GM23248 (cell line): ENCODE measurements at places on chromosomes 12 and 14. TPM values are rescaled to one million over a fixed set of nuclear protein-coding genes. Genes with fewer than 3 reads are reported as not detected.

DNA sequence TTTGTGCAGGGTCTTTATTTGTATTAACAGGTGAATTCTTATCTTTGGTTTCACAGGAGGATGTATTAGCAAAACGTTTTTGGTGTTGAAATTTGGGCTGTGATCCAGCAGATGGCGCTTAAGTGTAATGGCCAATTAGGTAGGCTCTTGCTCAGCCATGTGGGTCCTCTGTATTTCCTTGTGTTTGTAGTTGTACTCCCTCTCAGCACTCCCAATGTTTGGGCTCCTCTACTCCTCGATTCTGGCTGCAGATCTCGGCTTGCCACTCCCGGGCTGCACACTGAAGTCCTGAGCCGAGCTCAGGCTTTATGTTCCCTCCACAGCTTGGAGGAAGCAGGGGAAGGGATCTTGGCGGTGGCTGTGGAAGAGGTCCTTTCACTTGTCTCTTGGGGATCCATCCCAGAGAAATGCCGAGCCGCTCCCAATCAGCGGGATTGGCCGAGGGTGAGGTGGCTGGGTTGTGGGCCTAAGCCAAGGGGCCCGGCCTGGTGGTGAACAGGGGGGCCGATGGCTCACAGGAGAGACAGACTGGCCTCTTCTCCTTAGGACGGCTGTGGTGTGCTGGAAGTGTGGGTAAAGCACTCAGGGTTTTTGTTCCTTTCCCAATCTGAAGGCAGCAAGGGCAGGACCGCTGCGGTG lies 133.7 kb downstream of the AEBP2 start:
- peaks cover 15% of the 10 kb centered on the region for H3K4me1 ChIP-seq
- no peak overlapping the region for H3K4me3 ChIP-seq
- H3K27ac ChIP-seq = no peak overlapping the region
- H3K27me3 ChIP-seq = no peaks in the 10 kb centered on the region

GRCh38 chr14:58298477-58299400 lies at the start of gene ARID4A:
ARID4A (plus strand) TSS chr14:58298555; CDS start chr14:58299855, 1,300 bp downstream.
- H3K27ac ChIP-seq = peak within 1 kb of the TSS; percentile 97
- peak within 1 kb of the TSS; percentile 94 for H3K4me3 ChIP-seq
- peaks cover 15% of the 10 kb centered on the region for H3K36me3 ChIP-seq

SLC39A2 gene
- not detected in 2 replicates for total RNA-seq

DNA sequence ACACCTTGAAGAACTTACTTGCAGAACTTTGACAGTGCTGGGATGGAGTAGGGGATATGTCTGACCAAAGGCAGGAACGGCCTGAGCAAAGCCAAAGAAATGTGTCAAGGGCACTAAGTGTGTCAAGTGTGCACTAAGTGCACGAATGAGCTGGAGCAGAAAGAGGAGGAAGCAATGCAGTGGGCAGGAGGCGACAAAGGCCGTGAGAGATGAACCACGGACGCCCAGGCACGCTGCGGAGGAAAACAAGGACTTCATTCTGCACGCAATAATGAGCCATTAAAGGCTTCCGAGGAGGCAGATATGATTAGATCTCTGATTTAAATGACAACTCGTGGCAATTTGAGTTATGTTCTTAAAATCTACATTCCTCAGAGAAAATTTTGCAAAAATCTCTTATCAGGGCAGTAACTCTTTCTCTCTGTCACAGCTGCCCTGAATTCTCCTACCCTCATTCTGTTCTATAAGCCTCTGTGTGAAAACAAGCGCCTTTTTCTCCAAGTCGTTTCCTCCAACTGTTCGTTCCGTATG lies 25.3 kb downstream of the GRIN2B start:
- H3K4me3 ChIP-seq = no peak overlapping the region
- DNase-seq = no peak
- H3K4me1 ChIP-seq = no peaks in the 10 kb centered on the region
- H3K27me3 ChIP-seq = no peaks in the 10 kb centered on the region; the same call in 1 of the 2 replicates
- no peak overlapping the region for H3K27ac ChIP-seq

BMP4 gene
- total RNA-seq = not detected in 2 replicates

TMEM229B gene
- 0.65 and 1.1 TPM in 2 replicates for total RNA-seq
